NCI-H1417 treated with DMSO at 0.1 percent for 48 hours (cell line): ENCODE measurements at places on chromosomes 5 and 9.

GRCh38 chr5:77986261-77986660 lies 210.1 kb upstream of the TBCA start:
- no peak for DNase-seq

DNA sequence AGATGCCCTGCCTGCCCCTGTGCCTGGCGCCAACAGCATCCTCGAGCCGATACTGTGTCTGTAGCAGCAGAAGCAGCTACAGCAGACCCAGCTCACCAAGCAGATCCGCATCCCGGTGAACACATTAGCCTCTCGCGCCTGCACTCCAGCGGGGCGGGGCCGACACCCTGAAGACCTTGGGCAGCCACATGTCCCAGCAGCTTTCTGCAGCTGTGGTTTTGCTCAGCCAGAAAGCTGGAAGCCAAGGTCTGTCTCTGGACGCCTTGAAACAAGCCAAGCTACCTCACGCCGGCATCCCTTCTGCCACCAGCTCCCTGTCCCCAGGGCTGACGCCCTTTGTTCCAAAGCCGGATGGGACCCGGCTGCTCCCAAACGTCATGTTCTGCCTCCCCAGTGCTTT lies 59.6 kb downstream of the ACTBL2 start:
- DNase-seq, result no peak

GRCh38 chr9:109163194-109163593 lies 3.9 kb downstream of the FRRS1L start:
- DNase-seq, result no peak

DNA sequence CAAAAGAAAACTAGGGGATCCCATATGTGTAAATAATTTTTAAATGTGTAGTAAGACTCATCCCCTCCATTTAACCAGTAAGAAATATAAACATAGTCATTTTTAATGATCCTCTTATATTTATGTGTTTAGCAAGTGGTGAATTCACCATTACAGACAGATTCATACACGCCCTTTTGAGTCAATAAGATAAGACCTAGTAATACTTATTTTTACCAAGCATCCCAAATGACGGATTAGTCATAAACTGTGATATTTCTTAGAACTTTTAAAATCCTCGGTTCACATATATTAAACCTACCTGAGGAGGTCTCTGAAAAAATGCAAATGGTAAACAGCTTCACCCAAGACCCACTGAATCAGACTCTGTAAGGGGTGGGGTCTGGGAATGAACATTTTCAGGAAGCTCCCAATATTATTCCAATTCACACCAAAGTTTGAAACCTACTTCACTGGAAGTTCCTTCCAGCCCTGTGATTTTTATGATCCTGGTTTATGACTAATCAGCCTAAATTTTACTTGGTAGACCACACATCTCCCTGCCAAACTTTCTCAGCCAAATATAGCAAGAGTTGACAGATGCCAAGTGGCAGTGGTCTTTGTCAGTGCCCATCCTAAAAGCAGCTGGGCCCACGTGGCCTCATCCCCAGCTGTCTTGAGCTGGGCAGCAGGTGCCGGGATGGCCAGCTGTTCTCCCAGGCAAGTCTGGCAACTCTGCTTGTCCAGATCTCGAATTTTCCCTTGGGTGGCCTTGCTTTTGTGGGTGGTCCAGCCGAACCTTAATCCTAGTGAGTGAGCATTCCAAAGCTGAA lies 559.0 kb upstream of the RGMB start:
- no peak for DNase-seq

DNA sequence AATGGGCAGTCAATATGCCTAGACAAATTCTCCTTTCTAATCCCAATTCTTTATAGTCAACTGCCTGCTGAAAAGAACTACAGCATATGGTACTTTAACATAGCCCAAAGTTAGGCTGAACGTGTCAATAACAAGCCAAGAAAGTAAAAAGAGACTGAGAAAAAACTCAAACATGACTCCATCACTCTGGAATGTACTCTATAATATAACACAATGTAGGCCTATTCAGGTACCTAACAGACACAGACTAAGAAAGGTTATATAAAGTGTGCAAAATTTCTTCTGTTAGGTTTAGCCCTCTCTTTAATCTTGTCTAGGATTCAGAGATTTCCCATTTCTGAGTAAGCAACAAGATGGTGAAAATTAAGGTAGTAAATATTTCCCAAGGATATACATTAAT lies 209.7 kb upstream of the PRR16 start:
- DNase-seq, result no peak

- DNase-seq, result no peak
Observed at GRCh38 chr9:405341-405740, 190.7 kb downstream of the DOCK8 start.

GRCh38 chr5:99076723-99077640 lies 148.2 kb upstream of the CHD1 start:
- no peak for DNase-seq

DNA sequence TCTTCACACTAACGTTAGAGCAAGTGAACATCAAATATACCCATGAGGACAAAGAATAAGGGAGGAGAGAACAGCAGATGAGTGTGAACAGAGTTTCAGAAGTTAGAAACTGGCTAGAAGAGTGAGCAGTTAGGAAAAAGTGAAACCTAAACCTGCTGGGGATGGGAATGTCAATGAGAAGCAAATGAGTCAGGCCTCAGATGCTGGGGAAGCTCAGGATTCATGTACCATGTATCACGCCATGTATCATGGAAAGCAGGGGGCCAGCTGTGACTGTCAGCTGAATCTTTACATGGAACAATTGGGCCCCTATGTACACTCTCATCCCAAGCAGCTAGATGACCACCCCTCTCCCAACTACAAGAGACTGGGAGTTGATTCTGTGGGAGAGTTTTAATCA lies 16.2 kb downstream of the GDF9 start:
- DNase-seq, result no peak

- DNase-seq, result no peak
Observed at GRCh38 chr5:125244531-125244930, 498.1 kb upstream of the ZNF608 start.

DNA sequence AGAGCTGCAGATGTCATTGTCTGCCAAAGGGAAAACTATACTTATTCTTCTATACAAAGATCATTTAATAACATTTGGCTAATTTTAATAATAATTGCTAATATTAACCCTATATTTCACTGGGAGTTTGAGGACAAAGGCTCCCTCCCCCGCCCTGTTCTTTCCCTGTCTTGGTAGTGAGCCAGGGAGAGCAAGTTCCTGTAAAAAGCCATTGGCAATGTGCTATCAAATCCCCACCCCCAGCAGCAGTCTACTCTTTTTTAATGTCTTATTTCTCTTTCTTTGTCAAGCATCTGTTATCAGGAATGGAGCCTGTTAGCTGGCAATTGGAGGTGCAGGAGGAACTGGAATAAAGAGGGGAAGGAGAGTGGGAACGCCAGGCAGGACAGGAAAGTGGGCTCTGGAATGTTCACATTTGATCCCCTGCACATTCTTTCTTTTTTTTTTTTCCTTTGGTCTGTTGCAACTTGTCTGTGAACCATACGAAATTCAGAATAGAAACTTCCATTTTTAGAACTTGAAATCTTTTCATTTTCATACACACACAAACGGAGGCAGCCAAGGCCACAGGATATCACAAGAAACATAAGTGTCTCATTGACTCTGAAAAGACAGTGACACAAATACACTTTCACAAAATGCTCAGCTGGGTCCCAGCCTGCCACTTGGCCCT lies 664.8 kb upstream of the ZNF608 start:
- no peak for DNase-seq
